Pulmonary artery endothelial cell (primary cell): ENCODE measurements at places on chromosomes 11 and 22.

- DNase-seq: no peak
Observed at GRCh38 chr22:19841641-19842392, 12.9 kb downstream of the GNB1L start.

GRCh38 chr11:125141178-125141577, 23.4 kb upstream of the PKNOX2 start:
- DNase-seq: no peak

GRCh38 chr22:42303396-42304323, 33.2 kb upstream of the TCF20 start:
- DNase-seq: no peak

GRCh38 chr11:73478737-73479347, 102.6 kb downstream of the RELT start:
- DNase-seq: no peak

DNA sequence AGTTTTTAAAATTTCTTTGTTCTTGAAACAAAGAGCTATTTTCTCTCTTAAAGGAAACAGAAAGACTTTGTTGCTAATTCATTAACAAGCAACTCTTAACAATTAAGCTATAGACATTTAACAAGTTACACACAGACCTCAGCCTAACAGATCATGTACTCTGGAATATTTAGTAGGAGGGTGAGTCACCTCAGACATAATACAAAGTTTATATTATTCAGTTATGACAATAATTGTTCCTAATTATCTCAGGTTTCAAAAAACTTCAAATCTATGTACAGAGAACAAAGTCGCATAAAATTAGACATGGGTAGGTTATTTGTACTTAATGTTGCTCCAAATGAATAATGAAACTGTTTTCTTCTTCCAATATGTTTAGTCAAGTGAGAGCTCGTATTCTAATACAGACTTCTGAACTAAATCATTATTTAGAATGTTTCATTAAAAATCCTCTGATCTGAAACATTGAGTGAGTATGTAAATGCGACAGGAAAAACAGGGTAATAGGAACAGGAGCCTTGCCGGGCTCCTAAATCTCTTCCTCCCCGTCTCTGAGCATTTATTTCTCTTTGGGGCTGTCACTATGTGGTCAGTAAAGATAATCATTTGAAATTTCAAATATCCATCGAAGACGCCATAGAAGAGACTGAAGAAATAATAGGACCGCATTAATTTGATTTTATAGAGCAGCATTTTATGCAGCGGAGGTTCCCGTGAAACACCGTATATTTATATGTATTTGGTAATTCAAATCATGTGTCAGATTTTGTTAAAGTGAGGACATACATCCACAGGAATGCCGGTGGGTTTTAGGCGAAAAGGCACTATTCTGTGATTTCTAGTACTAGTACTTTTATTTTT, 8.7 kb upstream of the BARX2 start:
- DNase-seq: no peak

DNA sequence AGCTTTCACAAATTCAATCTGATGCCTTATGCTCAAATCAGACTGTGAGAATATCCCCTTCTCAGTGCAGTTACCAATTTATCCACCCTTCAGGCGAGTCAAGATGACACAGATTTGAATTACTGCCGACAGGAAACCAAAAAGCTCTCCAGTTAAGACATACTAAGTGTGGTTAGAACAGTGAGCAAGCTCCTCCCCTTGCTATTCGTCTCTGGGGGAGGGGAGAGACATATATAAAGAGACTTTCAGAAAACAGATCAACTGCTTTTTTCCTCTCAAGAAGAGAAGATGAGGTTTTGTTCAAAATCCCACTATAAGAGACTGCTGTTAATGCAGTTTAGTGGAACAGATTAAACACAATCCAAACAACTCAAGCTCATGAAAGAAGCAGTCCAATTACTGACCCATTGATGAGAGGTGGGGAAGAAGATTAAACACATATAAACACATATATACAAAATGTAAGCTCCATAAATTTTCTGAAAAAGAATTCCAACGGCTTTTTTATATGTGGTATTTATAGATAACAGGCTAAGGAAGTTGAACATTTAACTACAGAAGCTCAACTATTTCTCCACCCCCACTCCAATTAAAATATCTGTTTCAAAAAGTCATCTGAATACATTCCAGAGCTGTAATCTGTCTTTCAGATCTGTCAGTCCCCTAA, 102.7 kb downstream of the MRTFA start:
- DNase-seq: no peak

- no peak for DNase-seq
Observed at GRCh38 chr11:27179334-27179733, 138.7 kb downstream of the BBOX1 start.

GRCh38 chr11:11995601-11996000, 12.8 kb downstream of the DKK3 start:
- no peak for DNase-seq

GRCh38 chr11:116373104-116373944, 399.5 kb downstream of the BUD13 start:
- no peak for DNase-seq

GRCh38 chr11:135043434-135043833, 631.4 kb upstream of the B3GAT1 start:
- no peak for DNase-seq

DNA sequence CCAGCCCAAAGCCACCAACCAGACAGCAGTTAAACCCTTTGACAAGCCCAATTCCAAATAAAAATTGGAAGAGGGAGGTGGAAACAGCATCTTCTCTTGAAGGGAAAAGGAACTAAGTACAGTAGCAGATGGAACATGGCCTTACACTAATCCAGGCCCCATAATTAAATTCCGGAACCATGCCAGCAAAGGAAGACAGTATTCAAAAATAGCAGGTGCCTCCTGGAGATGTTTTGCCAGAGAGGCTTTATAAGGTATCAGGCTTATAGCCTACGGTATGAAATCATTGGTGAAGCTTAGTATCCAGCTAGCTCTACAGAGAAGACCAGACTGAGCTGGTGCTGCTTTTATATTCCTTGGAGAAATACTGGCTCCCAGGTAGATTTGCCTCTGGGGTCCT, 344.1 kb upstream of the API5 start:
- DNase-seq: no peak
